Stimulated activated CD4-positive, alpha-beta T cell treated with anti-CD3 and anti-CD28 coated beads, Interleukin-1b, Interleukin-23, amount 100 ng/mL, for 48 hours (primary cell): ENCODE measurements at places on chromosomes 2 and 18.

DNA sequence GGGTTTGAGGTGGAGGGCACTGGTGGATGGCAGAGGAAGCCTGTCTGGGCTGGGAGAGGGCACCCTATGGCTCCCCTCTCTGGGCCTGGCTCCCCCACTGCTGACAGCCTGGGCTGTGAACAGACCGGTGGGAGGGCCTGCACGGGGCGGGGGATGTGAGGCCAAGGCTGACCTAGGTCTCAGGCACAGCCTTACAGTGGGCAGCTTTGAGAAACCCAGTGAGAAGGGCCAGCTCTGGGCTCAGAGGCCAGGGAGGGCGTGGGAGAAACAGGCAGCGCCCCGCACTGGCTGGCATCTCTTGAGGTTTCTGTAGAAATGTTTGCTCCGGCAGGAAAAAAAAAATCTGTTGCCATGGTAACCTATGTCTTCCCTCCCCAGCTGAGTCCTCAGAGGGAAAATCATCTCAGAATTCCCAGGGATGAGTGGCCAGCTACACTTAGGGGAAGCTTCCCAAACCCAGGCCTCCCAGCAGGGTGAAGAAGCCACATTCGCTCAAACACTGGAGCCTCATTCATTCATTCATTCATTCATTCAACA, 71.7 kb upstream of the TAF1B start:
- DNase-seq, result no peak

- DNase-seq, result no peak
Observed at GRCh38 chr18:8901019-8901418, 195.7 kb downstream of the MTCL1 start.

GRCh38 chr2:236862961-236863728, 222.5 kb upstream of the COPS8 start:
- no peak for DNase-seq

DNA sequence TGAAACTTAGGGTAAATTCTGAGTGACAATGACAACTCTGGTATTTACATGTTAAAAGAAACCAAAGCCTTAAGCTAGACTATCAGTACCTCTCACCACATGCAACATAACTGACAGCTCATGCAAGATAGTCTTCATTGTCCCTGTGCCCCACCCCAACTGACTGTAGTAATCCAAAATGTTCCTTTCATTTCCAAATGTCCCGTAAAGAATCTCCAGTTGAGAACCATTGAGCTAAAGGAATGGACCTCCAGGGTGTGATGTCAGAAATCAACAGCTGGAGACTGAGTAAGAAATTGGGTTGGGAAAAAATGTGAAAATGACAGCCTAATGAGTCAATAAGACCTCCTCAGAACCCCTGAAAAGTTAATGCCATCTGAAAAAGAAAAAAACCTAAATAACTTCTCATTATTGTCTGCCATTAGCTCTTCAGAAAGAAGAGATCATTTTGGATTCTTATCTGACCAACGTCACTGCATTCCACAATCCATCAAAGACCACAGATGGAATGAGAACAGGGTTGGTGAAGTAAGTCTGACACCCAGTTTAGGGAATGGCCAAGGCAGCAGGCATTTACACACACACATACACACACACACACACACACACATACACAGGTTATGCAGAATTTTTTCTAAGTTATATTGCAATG, 51.7 kb upstream of the ACVR2A start:
- no peak for DNase-seq

GRCh38 chr2:56040189-56040588, 116.6 kb upstream of the EFEMP1 start:
- no peak for DNase-seq
